Activated CD8-positive, alpha-beta T cell treated with anti-CD3 and anti-CD28 coated beads for 36 hours (primary cell): ENCODE measurements at places on chromosomes 5 and 9. TPM values are rescaled to one million over a fixed set of nuclear protein-coding genes. Genes with fewer than 3 reads are reported as not detected.

DNA sequence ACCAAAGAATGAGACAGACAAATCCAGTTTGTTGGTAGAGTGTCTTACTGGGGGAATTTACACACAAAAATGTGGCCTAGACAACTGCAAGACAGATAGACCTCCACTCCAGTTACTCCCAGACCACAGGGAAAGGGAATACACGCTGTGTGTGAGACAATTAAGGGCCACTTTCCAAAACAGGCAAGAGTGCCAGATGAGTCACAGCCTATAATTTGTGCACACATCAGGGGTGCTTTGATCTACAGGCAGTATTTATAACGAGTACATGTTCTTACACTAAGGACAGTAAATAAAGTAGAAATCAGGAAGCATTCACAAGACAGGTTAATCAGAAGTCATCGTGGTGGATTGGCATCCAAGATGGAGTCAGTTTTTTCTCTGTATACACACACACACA is 114.8 kb downstream of the ZNF622 start:
- no peak for DNase-seq

DNA sequence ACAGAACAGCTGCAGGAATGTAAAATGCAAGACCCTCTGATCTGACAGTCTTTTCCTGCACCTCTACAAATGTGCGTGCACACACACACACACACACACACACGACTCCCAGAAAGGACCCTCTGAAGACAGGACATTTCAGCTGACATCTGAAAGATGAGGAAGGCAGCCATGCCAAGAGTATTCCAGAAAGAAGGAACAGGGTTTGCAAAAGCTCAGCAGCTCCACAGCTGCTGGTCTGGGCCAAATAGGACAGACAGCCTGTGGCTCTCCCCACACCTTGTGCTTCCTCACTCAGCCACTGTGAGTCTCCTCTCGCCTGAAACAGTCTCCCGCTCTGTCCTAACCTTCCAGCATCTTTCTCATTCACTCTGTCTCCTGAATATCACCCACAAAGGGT is 189.0 kb downstream of the PALM2AKAP2 start:
- no peak for DNase-seq

- no peak for DNase-seq
These were observed 6.6 kb downstream of the GOLGA1 start for GRCh38 chr9:124934290-124934689.

DNA sequence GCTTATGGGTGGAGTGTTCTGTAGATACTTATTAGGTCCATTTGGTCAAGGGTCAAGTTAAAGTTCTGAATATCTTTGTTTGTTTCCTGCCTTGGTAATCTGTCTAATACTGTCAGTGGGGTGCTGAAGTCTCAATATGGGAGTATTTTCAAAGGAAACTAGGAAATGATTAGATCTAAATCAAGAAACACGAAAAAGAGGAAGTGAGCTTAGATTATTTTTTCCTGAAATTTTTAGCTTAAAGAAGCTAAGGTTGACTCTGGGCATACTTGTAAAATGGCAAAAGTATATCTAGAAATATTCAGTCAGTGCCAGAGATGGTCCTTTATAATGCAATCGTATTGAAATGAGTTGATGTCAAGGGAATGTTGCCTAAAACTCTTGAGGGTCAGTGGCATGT is 313.5 kb downstream of the ICE1 start:
- no peak for DNase-seq

- DNase-seq, result no peak
These were observed 64.6 kb downstream of the CAST start for GRCh38 chr5:96726802-96727201.

DNA sequence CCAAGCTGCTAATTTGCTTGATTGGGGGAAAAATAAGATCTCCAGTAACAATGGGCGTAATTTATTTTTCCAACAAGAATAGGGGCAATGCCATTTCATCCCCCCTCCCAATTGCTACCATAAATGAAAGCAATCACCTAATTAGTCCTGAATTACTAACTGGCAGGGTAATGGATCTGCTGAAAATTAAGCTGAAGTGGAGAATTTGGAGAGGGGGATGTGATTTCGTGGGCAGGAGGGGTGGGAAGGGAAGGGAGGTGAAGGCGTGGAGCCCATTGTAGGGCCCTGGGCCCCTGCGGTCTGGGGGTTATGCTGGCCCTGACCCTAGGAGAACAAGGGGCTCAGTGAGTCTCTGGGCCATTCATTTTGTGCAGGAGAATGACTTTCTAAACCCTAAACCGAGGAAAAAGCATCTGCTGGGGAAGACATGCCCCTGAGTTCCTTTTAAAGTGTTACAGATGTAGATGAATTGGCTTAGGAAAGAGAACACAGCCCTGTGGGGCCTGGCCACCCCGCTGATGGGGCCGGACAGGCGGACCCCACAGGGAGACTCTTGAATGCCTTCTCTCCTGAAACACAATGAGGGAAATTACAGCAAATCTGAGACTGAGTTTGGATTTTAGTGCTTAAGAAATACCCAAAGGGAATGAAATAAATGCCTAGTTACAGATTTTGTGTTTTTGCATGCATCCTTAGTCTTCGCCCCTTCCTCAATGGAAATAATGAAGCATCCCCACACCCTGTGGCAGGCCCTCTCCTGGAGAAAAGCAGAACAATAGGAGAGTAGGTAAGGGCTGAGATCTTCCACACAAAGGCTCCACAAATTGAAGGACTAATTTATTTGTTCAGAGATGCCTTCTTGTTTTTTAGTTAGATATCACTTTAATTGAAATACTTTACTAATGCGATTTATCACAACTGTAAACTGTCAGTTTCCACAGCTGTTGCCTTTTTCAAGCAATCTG is 143.2 kb downstream of the PSAT1 start:
- no peak for DNase-seq

DNA sequence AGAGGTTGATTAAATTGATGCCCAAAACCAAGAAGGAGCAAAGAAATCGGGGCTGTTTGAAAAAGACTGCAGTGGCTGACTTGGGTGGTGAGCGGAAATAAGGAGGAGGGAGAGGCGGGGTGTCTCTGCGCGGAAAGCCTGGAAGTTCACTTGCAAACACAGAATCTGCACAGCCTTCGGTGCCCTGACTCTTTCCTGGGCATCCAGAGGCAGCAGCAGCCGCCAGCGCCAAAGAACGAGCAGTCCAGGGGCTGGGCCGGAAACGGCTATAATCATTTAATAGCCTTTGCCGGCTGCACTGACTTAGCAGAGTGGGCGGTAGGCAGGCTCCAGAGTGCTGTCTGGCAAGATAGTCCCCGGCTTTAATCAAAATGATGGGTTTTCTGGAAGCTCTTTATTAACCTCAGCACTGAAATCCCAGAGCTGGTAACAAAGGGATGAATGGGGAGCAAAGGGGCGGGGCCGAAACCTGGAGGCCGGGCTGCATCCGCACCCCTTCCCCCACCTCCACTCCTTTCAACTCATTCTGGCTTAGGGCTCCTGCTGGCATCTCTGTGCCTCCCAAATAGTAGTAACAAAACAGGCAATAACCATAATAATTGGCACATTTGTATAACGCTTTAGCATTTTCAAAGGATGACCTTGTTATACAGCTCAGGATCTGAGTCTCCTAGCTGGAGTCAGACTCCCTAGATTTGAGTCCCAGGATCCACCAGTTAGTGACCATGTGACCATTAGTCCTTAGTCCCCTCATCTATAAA is 35.7 kb downstream of the PCDHAC2 start:
- no peak for DNase-seq

- DNase-seq, result peak; percentile 34
These were observed 176.4 kb downstream of the FGF18 start for GRCh38 chr5:171595801-171596231.

GRCh38 chr5:164671640-164672039 is 1166.2 kb downstream of the MAT2B start:
- DNase-seq, result no peak

KCNMB1 gene
- total RNA-seq, result not detected

NFIL3 gene
- total RNA-seq, result 78.3 TPM
